ENCODE measurements at places on chromosomes 1 and 21.

DNA sequence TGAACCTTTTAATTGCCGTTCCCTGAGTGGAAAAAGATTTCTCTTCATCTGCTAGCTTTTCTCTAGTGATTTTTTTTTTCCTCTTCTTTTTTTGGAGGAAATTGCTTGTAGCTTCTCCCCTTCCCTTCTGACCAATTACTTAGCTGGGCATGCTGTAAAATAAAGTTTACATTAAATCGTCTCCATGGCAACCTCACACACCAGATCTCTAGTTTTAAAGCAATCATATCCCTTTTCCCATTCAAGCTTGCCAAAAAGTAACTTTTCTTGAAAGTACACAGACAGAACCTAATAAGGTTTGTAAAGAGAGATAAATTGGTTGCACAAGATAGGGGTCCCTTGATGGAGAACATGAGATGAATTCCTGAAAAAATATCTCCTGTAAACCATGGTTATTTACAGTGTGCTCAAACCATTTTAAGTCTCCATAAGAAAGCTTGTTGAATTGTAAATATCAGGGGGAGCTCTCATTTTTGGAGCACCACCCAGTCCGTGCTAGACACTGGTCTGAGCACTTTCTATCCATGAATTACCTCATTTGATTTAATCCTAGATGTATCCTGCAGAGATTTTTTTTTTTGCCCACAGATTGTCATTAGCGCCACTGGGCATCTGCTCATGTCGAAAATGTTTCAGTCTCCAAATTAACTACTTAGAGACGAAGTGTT lies 32.6 kb upstream of the HTR1D start:
- no peak for DNase-seq

GRCh38 chr1:69305621-69306020 lies 262.1 kb upstream of the LRRC7 start:
- no peak for DNase-seq

GRCh38 chr1:217078959-217079358 lies 355.7 kb upstream of the ESRRG start:
- no peak for DNase-seq

DNA sequence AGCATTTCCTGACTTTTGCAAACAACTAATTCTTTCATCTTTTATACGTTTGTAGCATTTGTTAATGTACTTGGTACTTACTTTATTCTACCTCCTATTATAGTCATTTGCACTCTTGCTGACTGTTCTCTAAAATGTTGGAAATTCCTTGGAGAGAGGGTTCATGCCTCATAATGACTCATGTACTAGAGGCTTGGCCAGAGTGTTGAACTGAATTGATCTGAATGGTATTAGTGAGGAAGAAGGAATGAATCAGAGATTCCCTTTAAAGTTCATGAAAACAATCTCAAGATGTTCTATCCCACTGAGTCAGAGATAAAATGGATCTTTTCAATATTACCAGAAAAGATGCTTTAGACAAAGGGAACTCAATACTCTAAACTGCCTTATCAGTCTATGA lies 383.4 kb downstream of the SEC16B start:
- DNase-seq, result no peak

- no peak for DNase-seq
Observed at GRCh38 chr21:29077651-29078090, 4.2 kb upstream of the CCT8 start.

DNA sequence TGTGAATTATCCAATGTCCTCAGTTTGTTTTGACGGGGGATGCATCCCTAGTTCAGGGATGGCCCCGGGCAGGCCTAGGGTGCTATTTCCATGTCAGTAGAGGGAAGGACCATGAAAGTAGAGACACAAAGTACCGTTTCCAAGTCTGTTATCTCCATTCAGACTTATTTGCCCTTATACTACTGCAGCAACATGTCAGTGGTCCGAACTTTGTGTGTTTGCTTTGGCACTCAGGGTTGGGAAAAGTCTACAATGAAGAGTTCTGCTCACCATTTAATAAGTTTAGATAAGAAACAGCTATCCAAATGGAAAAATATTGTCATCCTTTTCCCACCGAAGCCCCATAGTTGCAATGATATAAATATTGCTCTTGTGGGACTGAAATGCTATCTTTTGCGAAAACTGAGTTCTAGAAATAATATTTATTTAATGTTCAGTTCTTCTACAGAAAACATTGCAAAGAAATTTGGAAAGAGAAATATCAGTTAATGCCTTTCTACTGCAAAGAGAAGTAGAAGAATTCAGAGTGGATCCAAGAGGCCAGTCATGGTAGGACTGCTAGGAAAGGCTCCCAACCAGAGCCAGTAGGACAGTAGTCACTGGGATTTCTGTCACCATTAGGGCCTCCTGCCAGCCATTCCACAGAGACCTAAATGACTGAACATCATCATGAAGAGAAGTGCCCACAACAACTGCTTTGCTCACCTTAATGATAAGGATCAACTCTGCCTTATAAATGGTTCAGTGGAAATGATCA lies 11.5 kb upstream of the AGT start:
- no peak for DNase-seq

- no peak for DNase-seq
Observed at GRCh38 chr21:15895142-15896106, 165.6 kb downstream of the USP25 start.

GRCh38 chr1:156498432-156499193 lies 2.0 kb downstream of the MEF2D start:
- no peak for DNase-seq

DNA sequence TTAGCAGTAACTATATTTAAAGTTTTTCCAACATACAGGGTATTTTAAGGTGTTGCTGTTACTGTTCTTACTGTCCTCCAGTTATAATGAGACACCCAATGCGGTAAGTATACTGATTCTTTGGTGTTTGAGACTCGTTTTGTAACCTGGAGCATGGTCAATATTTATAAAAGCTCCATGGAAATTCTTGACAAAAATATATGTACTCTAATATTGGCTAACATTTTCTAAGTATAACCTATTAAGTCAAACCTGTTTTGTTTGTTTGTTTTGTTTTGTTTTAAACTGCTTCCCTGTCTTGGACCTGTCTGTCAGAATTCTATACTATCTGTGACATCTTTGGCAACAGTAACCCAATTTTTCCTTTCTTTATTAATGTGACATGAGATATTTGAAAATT lies 15.9 kb upstream of the CAP1 start:
- no peak for DNase-seq

DNA sequence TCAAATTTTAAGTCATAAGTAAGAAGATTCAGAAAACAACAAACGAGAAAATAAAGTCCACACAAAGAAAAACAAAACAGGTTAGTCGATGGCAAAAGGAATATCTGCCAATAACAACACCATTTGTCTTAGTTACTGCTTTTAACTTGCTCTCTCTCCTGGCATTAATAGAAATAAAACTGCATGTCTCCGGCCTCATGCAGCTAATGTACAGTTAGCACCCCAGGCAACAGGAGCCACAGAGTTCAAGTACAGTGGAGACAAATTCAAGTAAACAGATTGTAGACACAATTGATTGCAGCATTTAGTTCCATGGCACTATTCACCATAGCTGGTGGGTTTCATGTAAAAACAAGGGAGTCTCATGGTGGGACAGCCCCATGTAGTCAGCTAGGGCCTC lies 33.5 kb downstream of the SUSD4 start:
- no peak for DNase-seq

- DNase-seq, result no peak
Observed at GRCh38 chr1:16421201-16421600, 16.0 kb downstream of the SPATA21 start.

GRCh38 chr21:42636520-42637266 lies 16.7 kb upstream of the PDE9A start:
- DNase-seq, result no peak

- no peak for DNase-seq
Observed at GRCh38 chr1:220827445-220828178, 40.9 kb downstream of the MTARC1 start.

GRCh38 chr1:83583351-83584014 lies 415.4 kb downstream of the TTLL7 start:
- DNase-seq, result no peak

- DNase-seq, result no peak
Observed at GRCh38 chr1:243623841-243624240, 226.2 kb downstream of the AKT3 start.

DNA sequence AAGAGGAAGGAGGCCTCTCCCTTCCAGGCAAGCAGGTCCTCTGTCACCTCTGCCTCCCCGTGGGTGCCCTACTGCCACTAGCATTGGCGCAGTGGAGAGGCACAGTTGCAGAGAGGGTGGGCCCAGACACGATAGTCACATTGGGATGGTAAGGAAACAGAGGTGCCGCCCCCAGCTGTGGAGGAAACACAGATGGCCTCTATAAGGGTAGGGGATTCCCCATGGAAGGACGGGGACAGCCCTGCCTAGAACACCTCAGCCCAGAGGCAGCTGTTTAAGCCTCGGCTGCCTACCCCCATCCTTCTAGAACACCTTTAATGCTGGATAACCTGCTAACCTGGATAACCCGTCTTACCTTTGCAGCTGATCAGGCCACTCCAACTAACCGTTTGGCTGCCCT lies 65.7 kb upstream of the CNTN2 start:
- no peak for DNase-seq

DNA sequence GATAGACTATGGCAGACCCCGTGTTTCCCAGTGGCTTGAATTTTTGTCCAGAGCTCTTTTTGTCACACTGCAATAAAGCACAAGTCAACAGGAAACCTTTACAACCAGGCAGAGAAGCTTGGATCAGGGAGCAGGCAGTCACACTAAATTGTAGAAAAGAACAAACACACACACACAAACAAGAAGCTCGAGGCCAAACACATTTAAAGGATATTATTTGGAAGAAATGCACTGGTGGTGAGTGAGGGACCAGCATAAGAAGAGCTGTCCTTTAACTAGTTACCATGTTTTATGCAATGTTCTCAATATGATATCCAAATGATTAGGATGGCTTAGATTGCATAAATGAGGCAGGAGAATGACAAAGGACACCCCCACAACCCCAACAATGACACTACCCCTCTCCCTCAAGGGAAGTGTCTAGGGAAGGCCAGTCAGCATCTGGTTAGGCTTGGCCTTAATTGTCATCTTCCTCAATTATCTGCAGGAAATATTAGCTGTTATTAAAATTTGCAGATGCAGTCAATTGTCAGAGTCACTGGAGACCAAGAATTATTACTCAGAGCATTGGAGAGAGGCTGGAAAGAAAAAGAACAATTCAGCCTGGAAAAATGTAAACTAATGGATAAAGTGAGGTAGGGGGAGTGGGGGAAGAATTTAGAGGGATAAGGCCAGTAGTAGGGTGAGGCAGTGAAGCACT lies 35.3 kb downstream of the DDR2 start:
- DNase-seq, result no peak

GRCh38 chr1:170306948-170307347 lies 161.2 kb downstream of the NTMT2 start:
- no peak for DNase-seq

DNA sequence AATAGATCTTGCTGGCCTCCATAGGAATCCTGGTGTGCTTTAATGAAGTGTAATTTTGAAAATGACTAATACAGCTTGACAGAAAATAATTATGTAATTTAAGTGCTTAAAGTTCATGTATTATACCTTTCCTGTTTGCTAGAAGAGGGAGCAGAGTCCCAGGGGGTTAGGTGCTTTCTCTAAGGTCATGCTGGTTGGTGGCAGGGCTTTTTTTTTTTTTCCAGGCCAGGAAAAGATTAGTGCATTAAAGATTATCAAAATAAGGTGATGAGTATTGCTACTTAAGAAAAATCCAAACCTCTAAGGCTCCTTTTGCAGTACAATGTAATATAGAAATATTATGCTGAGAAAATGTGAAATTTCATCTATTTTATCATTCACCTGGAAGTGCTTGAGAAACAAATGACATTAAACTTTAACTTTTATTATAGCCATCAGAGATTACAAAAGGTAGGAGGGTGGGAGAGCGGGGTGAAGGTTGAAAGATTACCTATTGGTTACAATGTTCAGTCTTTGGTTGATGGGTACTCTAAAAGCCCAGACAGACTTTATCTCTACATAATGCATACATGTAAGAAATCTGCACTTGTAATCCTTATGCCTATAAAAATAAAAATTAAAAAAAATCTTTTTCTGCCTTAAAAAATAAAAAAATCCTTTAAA lies 110.8 kb downstream of the RABGAP1L start:
- DNase-seq, result no peak

DNA sequence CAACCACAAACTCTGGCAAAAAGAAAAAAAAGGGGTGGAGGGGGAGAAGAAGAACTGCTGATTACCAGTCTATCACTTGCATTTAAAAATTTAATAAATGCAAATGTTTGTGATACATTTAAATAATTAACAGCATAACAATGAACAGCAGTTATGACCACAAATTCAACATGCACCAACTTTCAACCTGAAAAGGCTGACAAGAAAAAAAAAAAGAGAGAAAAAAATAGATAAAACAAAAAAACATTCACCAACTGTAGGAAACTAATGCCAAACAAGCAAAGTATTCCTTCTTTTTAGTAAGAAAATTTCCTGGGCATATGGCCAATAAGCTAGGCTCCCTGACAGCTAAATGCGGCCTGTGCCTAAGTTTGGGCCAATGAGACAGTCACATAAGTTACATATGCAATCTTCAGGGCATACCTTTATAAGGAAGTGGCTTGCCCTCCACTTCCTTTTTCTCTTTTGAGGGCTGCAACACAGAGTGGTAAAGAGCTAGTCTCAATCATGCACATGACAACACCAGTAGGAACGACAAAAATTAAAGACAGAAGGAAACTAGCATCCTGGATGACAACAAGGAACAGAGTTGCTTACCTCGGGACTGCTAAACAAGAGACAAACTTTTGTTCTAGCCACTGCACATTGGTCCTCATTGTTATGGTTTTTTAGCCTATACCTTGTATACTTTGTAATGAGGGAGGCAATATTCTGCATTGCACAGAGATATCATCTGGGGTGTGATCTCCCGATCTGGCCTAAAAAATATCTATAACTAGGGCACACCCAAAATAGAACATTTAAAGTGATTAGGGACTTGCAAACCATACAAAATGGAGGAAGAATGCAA lies 24.2 kb upstream of the PHTF1 start:
- no peak for DNase-seq

- DNase-seq, result no peak
Observed at GRCh38 chr1:114092186-114093062, 61.2 kb downstream of the SYT6 start.

GRCh38 chr1:72567521-72567920 lies 285.2 kb upstream of the NEGR1 start:
- no peak for DNase-seq

DNA sequence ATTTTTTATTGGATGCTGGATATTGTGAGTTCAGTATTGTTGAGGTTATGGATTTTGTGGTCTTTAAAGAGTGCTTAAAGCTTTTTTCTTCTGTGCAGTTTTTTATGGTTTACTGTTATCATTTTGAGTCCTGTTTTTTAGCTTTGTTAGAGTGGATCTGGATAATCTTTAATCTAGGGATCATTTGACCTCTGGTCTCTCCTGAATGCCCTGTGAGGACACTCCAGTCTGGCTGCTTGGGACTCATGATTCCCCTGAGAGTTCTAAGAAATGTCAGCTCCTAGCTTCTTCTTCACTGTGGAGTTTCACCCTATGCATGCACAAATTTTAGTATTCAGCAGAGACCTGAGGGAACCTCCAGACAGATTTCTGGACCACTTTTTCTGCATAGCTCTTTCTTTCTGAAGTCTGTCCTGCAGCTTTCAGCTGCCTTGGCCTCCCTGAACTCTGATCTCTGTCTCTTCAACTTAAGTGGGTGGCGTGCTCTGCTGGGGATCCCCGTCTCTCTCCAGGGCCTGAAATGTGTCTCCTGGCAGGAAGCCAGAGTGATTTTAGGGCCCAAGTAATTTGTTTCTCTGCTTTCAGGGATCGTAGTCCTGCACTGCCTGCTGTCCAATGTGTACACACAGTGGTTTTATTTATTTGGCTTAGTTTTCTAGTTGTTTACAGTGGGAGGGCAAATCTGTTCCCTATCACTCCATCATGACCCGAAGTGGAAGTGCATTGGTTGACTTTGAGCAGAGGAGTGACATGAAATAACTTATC lies 14.7 kb downstream of the PEX14 start:
- DNase-seq, result no peak
